SK-N-SH (cell line): ENCODE measurements at places on chromosomes 7 and 10. TPM values are rescaled to one million over a fixed set of nuclear protein-coding genes. Genes with fewer than 3 reads are reported as not detected.
A peak's percentile ranks its signal among the peaks of the same experiment; 100 is the strongest.

DNA sequence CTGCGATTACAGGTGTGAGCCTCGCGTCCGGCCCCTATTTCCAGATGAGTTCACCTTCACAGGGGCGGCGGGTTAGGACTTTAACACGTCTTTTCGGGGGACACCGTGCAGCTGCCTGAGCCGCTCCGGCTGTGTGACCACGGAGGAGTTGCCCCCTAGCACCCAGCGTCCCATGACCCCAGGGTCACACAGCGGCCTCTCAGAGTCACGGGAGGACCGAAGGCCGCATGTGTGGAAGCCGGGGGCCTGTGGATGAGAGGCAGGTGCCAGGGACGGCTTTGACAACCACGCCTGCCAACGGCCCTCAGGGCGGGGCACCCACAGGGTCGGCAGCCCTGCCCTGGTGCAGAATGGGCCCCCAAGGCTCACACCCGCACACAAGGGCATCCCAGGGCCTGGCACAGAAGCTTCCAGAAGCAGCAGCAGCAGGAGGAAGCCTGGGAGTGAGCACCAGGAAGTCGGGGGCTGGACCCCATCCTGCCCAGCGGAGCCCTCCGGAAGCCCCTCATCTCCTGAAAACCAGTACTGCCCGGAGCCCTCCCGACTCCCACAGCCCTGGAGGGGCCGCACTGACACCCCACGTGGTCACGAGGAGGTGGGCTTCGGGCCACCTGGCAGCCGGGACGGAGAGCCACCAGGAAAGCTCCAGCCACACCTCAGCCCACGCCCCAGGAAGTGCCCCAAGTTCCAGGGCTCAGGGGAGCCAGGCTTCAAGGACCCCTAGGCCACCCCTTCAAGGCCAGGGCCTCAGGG lies 32.7 kb downstream of the ADAP1 start:
- no peak for DNase-seq

DNA sequence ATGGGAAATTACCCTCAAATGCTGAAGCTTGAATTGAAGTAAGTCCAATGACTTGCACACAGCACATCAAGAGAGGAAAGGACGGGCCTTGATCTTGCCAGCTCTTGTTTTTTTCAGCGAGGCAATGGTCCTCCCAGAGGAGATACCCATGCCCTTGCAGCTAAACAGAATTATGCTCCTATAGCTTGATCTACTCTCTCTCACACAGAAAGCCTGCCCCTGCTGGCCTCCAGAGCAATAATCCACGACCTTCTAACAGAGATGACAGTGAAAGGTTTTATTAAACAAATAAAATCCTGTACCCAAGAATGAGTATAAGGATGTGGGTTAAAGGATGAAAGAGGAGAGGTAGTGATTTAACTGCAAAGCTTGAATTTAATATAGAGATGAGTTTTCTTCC lies 268.0 kb downstream of the ADRA2A start:
- peak; percentile 6 for DNase-seq

DNA sequence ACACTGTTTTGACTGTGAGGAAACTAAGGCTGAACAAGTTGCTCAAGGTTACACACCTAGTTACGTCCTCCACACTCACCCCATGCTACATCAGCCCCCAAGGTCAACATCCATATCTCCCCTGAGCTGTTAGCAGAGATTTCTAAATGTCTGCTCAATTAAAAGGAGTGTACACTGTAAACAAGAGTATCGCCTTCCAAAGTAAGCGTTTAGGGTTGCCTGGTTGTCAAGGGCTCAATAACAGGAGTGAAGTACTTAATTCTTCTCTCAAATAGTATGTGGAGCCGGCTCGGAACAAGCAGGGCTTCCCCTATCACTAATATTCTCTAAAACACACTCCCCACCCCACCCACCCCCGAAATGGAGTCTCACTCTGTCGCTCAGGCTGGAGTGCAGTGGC lies 412.8 kb upstream of the GALNT17 start:
- no peak for DNase-seq

GRCh38 chr10:101558204-101558603 lies 29.9 kb downstream of the POLL start:
- DNase-seq = no peak

GRCh38 chr7:108083980-108084379 lies 46.2 kb downstream of the LAMB4 start:
- no peak for DNase-seq

The RBM20 gene
- polyA plus RNA-seq = 0.64 and 0.67 TPM in 2 replicates

GRCh38 chr7:133854739-133855138 lies 272.4 kb upstream of the LRGUK start:
- DNase-seq = peak; percentile 68

The LRIT1 gene
- not detected in 2 replicates for polyA plus RNA-seq

GRCh38 chr7:9240001-9240400 lies 806.6 kb downstream of the NXPH1 start:
- no peak for DNase-seq

- DNase-seq = no peak
Observed at GRCh38 chr7:37398403-37398802, 50.3 kb downstream of the ELMO1 start.

GRCh38 chr7:128094686-128095085 lies 63.4 kb upstream of the LRRC4 start:
- no peak for DNase-seq

DNA sequence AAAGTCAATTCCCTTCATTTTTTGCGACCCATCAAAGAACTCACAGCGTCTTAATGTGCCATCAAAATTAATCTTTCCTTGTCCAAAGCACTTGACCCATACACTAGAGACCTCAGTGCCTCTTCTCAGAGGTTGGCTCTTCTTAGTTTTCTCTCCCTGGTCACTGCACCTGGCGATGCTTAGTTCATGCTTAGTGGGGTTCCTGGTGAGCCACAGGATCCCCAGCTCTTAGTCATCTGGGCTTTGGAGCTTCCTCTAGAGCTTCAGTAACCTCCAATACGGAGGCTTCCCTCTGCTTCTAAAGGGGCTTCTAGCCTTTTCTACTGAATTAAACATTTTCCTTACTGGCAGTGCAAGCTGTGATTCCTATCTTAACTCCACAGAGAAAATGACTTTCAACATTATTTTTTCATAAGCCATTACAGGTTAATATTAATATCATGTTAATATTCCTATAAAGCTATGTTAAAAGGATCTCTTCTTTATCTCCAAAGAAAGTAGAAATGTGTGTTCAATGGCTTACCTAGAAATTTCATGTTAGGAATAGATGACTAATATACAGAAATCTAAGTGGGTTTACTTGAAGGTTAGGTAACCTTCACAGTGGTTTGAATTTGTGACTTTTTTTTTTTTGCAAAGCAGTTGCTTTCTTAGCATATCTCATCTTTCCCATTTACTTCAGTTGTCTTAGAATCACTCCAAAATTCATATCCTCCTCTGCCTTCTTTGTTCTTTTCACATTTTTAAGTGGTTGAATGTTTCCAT lies 295.2 kb downstream of the CAMK1D start:
- no peak for DNase-seq

DNA sequence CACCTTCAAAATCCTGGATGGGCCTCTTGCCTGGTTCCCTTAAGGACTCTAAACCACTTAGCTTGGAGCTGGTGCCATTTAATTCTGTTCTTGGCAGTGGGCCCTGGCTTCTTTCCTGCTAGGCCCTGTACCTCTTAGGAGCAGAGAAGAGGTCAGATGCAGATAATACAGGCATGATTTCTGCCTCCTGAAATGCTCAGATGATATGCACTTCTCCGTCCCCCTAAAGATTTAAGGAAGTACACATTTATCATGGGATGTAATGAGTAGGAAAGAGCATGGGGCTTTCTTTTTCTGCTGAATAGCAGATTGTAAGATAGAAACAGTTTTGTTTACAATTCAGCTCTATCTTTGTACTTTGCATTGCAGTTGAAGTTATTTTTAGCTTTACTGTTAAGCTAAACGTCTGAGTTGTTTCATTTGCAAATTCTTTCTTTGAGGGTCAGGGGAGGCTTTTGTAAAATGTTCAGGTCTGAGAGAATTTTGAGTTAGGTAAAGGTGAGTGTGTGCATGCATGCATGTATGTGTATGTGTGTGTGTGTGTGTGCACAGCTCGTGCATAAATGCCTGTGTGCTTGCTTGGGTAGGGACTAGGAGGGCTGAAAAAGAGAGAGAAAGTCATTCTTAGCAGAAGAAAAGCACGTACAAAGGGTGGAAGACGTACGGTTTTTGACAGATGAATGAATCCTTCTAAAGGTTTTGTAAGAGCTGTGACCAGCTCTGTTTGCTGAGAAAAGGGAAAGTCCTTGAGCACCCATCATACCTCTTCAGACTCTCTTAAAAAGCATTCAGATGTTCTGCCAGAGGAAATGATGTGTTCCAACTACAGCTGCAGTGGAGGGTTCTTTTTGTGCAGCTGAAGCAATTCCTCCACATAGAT lies 364.2 kb downstream of the AUTS2 start:
- DNase-seq = peak; percentile 24

GRCh38 chr7:43753271-43753810 lies 5.1 kb upstream of the BLVRA start:
- no peak for DNase-seq

DNA sequence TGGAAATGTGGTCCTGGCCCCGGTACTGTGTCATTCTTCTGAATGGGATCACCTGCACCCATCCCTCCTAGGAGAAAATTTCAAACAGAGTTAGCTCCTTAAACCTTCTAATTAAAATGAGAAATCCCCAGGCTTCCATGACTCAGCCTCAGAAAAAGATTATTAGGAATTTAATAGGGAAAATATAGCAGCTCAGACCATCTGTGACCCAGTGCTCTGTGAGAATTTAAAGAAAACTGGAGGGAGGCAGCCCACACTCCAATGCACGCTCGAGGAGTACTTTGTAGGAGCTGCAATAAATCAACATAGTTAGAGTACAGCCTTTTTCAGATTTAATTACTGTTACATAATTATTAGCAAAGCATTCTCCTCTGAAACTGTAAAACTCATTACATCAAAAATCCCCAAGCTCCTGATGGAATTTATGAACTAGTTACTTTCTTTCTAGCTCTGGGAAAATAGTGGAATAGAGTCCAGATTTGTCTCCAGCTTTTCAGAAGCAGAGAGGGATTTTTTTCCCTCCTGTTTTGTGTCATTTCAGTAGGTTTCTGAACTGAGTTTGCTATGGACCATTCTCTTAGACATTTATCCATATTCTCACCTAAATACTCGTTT lies 30.1 kb downstream of the NEUROD6 start:
- DNase-seq = no peak

GRCh38 chr7:151408839-151409666 lies 785 bp downstream of the WDR86 start:
- peak; percentile 87 for DNase-seq

DNA sequence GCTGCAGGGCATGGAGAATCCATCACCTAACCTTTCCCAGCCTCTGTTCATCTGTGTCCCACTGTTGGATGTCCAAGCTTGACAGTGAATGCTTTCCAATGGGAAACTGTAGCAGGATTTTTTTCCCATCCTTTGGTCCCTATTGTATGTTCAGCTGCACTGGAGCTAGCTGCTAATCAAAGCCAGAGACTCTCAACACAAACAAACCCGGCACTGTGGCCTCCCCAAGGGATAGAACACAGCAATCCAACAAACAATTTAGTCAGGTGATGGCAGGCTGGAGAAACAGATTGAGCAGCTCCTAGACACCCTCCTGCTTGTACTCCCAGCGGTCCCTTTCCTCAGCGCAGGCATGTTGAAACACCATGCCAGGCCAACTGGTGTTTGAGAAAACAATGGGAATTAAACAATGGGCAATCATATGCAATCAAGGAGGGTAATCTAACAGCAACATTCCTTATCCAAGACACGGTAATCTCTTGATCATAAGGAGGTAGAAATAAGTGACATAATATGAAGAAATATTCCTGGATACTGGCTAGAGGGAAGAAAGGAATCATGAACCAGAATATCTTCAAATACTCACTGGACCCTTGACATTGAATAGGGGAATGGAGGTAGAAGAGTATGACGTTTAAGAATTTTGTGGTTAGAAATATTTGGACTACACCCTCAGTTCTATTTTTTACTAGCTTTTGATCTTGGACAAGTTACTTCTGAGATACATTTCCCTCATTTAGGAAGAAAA lies 15.0 kb downstream of the PTN start:
- DNase-seq = no peak

The FOXI2 gene
- polyA plus RNA-seq = not detected in 2 replicates

The ANKRD7 gene
- 0.42 and 0.44 TPM in 2 replicates for polyA plus RNA-seq

- no peak for DNase-seq
Observed at GRCh38 chr10:92047215-92047614, 123.6 kb downstream of the BTAF1 start.

GRCh38 chr7:106054971-106055532 lies 57.1 kb downstream of the SYPL1 start:
- no peak for DNase-seq

DNA sequence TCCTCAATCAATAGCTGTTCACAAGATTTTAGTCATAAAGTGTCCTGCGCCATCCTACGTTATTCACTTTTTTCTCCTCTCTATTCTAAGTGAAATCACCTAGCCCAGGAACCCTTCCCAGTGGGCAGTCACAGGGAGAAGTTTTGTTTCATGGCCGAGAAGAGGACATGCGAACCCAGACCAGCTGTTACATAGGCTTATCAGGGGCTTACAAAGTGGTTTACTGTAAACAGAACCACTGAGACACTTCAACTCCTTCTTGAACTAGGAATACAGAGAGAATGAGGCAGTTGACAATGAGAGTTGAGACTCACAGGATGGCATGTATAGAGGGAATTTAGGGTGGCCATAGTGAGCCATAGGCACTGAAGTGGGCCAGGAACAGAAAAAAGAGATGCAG lies 246.9 kb upstream of the GLI3 start:
- DNase-seq = no peak

DNA sequence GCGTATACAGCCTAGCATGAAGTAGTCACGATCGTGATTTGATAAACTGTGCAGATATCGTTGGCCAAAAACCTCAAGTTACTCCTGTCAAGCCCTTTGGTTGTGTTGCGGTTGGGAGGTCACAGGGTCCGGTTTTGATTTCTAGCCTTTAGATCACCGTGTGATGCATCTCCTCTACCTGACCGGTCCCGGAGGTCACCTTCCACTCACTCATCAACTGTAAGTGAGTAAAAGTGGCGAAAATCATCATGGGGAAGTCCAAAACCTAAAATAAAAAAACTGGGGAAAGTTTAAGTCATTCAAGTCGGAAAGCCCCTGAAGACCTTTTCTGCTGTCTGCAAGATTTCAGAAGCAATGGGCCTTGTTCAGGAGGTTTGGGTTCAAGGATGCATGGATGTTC lies 62.8 kb downstream of the ADARB2 start:
- DNase-seq = no peak

- DNase-seq = no peak
Observed at GRCh38 chr10:132806110-132806509, 20.2 kb upstream of the NKX6-2 start.

DNA sequence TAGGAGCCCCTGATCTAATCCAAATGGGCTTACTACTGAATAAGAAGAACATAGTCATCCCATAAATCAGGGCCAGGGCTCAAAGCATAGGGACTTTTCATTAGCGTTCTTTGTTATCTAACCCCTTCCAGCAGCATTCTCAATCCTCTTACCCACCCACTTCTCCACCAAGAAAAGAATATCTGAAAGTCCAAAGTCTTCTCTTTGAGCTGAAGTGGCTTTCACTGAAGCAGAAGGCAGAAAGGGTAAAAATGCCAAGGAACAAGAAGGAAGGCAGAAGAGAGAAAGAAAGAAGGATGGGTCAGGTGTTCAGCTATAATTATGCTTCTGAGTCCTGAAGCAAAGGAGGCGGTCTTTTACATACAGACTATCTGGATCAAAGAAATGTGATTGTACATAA lies 10.2 kb downstream of the TRPV5 start:
- no peak for DNase-seq
